Natural killer cell (primary cell): ENCODE measurements at places on chromosomes 7 and 10.
A peak's percentile ranks its signal among the peaks of the same experiment; 100 is the strongest.

DNA sequence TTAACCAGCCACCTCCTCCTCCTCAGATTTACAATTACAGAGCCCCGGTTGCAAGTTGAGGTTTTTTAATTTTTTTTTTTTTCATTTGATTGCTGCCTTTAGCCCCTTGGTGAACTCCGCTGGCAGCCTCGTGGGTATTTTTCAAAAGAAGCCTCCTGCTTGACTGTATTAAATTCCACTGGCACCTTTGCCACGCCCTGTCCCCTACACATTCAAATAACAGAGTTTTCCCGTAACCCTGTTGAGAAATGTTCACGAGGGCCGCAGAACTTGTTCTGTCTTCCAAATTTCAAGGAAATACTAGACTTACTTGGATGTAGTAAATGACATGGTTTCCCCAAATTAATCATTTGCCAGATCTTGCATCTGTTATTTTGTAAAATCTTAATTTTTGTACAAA lies 167.0 kb downstream of the ARID5B start:
- DNase-seq: no peak

DNA sequence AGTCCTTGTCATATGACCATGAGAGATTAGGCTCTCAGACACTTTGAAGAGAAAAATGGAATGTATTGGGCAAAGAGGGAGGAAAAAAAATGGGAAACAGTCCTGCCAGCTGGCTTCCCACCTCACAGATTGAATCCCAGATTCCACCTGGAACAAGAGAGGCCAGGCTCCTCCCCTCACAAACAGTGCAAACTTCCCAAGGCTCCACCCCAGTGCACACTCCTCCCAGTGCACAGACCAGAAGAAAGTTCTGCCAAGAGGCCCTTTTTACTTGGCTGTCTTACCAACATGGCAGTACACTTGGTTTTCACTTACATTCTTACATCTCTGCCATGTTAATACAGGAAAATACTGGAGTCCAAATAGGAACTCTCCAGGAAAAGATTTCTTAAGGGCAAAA lies 202.3 kb downstream of the AHR start:
- no peak for DNase-seq

GRCh38 chr7:924541-925231 lies 29.8 kb downstream of the ADAP1 start:
- peak; percentile 55 for DNase-seq

GRCh38 chr7:143385891-143386781 lies 5.0 kb downstream of the ZYX start:
- DNase-seq: peak; percentile 72

DNA sequence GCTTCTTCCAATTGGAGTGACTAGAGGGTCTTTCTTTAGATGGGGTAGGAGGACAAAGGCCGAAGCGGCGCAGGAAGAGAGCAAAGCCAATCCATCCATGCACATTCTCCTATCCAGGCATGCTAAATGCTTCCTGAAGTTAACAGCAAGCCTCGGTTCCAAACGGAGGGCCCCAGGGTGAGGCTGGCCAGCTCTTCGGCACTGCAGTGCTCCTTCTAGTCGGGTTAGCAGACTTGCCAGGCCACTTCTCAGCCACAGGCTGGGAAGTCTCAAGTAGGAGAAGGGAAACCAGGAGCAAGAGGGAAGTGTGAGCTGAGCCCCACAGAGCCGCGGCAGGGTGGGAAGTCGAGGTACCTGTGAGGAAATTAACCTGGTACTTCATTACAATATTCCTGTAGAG lies 253.8 kb upstream of the INHBA start:
- DNase-seq: no peak

DNA sequence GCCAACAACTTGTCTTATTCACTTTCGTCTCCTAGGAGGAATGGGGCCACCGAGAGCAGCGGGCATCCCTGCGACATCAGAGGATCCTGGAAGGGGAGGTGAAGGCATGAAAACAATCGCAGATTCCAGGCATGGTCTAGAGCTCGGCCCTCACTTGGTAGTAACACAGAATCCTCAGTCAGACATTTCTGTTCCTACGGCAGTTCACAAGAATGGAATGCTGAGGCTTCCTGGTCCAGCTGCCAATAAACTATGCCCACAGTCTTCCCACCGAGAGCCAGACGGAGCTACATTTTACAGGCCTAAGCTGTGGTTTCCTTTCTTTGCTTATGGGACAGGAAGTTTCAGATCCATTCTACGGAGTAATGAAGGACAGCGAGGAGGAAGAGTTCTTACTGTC lies 75.8 kb downstream of the OR13A1 start:
- DNase-seq: no peak

GRCh38 chr7:157056957-157057902 lies 46.8 kb upstream of the MNX1 start:
- DNase-seq: no peak

DNA sequence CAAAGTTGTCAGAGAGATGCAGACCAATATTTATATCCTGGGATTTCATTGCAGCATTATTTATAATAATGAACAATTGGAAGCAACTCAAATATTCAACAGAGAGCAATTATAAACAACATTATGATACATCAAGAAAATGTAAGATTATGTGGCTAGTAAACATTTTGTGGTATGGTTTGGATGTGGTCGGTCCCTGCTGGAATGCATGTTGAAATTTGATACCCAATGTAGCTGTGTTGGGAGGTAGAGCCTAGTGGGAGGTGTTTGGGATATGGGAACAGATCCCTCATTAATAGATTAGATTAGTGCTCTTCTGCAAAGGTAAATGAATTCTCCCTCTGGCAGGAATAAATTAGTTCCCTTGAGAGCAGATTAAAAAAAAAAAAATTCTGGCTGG lies 350.9 kb downstream of the ANKRD30A start:
- no peak for DNase-seq

- no peak for DNase-seq
Observed at GRCh38 chr7:43872406-43873110, 3.2 kb upstream of the MRPS24 start.

GRCh38 chr7:158414486-158414961 lies 173.1 kb downstream of the PTPRN2 start:
- no peak for DNase-seq

GRCh38 chr7:121366852-121367431 lies 29.2 kb downstream of the FAM3C start:
- DNase-seq: no peak

DNA sequence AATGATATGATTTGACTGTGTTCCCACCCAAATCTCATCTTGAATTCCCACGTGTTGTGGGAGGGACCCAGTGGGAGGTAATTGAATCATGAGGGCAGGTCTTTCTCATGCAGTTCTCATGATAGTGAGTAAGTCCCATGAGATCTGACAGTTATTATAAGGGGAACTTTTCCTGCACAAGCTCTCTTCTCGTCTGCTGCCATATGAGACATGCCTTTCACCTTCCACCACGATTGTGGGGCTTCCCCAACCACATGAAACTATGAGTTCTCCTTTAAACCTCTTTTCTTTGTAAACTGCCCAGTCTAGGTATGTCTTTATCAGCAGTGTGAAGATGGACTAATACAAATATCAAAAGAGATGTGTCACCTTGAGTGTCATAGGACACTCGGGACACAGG lies 502.7 kb upstream of the PODXL start:
- no peak for DNase-seq

- DNase-seq: no peak
Observed at GRCh38 chr10:129179972-129180678, 286.9 kb upstream of the MGMT start.
